Activated CD8-positive, alpha-beta memory T cell treated with anti-CD3 and anti-CD28 coated beads, Interleukin-2, amount 10 ng/mL, durations not matched to agents 7 days and 5 days (primary cell): ENCODE measurements at places on chromosomes 6 and 20.

- no peak for DNase-seq
These were observed 12.1 kb upstream of the RAMACL start for GRCh38 chr6:166598441-166599138.

DNA sequence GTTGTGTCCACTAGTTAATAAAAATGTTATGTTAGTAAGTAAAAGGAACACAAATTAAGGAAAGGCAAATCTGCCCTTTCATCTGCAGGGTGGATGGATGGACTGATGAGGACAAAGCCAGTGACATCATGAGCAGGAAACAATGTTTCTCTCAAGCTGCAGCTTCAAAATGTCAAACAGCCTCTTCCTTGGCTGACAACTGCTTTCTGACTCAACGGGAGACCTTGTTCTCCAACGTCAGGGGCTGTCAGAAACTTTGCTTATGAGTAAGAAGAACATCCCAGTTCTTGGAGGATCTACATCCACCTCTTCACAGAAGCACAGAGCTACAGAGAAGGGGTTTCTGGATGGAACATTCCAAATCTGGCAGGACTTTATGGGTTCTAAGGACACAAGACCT lies 6.0 kb downstream of the CST2 start:
- no peak for DNase-seq

- DNase-seq: peak; percentile 54
These were observed 26.8 kb downstream of the PPP1R14C start for GRCh38 chr6:150169609-150170008.

DNA sequence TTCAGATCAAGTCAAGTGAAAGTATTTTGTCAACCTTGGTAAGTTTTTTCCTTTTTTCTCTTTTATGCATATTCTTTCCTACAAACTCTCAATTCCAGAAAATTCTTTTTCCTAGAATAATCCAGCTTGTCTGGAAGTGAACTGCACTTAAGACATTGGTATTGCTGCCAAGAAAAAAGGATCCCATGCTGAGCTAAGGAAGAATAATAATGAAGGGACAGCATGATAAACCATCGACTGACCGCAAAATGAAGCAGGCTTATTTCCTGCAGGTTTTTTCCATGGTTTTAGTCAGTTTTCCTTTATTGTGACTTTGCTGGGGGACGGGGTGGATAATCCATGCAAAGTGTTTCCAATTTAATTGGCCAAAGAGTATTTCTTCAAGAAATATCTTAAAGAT lies 857.6 kb upstream of the SLC35B3 start:
- no peak for DNase-seq

GRCh38 chr20:5652626-5653553 lies 97.3 kb upstream of the SHLD1 start:
- DNase-seq: no peak

GRCh38 chr20:59131551-59132285 lies 31.9 kb upstream of the ZNF831 start:
- DNase-seq: no peak

DNA sequence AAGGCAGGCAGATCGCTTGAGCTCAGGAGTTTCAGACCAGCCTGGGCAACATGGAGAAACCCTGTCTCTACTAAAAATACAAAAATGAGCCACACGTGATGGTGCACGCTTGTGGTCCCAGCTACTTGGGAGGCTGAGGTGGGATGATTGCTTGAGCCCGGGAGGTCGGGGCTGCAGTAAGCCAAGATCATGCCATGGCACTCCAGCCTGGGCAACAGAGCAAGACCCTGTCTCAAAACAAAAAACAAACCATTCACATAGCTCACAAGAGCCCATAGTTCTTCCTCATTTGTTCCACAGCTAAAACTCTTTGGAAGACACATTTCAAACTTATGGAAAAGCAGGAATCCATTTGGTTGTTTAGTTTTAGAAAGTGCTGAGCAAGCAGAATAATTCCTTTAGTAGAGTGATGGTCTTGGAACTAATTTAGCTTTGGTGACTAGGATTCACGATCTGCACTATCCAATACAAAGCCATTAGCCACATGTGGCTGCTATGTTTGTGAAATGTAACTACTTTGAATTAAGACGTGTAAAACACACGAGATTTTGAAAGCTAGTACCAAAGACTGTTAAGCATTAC lies 4.1 kb downstream of the ZNFX1 start:
- no peak for DNase-seq

- DNase-seq: no peak
These were observed 49.9 kb downstream of the MRPL14 start for GRCh38 chr6:44077214-44077946.

DNA sequence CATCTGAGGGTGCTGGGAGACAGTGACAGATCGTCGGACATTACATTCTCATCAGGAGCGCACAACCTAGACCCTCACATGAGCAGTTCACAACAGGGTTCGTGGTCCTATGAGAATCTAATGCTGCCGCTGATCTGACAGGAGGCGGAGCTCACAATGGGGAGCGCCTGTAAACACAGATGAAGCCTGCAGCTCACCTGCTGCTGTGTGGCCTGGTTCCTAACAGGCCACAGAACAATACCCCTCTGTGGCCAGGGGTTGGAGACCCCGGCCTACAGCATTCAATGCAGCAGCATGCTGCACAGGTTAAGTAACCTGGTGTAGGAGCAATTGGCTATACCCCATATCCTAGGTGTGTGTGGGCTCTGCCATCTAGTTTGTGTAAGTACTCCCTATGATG lies 19.5 kb downstream of the ANKRD60 start:
- no peak for DNase-seq

GRCh38 chr6:166488076-166488685 lies 98.3 kb downstream of the RAMACL start:
- peak; percentile 88 for DNase-seq

DNA sequence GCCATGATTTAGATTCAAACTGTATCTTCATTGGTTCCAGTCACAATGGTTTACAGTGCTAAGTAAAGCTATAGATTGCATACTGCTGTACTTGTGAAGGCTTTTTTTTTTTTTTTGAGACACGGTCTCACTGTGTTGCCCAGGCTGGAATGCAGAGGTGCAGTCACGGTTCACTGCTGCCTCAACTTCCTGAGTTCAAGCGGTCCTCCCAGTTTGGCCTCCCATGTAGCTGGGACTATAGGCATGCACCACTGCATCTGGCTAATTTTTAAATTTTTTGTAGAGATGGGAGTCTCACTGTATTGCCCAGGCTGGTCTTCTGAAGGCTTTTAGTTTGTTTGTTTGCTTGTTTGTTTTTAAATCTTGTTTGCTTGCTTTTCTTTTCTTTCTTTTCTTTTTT lies 24.9 kb downstream of the ITCH start:
- DNase-seq: no peak

GRCh38 chr6:127205036-127205435 lies 61.6 kb upstream of the RNF146 start:
- no peak for DNase-seq

DNA sequence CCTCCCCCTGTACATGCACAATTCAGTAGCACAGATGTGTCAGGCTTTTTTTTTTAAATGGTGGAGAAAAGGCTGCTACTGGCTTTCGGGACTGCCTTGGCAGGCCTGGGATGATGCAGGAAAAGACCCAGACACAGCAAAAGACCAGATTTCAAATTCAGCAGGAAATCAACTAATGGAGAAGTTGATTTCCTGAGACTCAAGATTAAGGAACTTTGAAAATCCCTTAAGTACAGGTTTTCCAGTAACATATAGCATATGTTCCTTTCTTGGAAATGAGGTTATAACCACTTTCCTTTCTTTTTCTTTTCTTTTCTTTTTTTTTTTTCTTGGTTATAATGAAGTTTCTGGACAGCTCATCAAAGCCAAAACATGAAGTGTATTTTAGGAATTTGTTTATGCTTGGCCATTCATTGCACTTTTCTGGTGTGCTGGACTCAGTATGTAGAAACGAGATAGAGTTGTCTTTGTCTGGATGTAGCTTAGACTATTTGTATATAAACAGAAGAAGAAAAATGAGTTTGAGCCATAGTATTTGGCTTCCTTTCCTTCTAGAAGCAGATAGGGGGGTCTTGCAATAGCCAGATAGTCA lies 119.4 kb downstream of the SASH1 start:
- no peak for DNase-seq

DNA sequence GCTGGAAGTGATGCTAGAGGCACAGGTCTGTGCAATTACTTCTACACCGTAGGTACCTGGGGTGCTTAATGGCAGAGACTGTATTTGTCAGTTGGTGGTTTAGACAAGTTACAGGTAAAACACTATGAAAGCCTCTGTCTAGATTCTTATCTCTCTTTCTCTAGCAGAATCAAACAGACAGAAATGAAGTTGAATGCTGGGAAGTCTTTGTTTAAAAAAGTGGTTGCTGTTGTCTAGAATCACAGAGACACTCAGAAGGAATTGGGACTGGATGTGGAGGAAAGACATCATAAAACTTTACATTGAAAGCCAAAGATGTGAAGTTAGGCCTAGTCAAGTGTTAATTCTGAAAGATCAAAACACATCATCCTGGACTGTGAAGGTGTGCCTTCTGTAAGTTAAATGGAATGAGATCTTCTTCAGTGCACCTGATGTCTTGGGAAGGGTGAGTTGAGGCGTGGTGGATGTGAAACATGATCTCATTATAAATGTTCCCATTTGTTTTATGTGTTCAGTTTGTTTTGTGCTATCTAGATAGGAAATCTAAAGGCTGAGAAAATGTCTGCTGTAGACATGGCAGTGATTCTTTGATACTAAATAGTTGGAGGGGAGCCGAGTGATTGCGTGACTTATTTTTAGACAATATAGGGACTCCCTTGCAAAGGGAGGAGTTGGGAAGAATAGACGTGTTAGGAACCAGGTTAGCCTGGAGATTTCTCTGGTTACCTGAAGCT lies 290.2 kb downstream of the SOX4 start:
- DNase-seq: no peak

- peak; percentile 21 for DNase-seq
These were observed 112.6 kb downstream of the TMEM170B start for GRCh38 chr6:11650025-11650696.

GRCh38 chr6:158415666-158416065 lies 103.4 kb downstream of the TULP4 start:
- no peak for DNase-seq

DNA sequence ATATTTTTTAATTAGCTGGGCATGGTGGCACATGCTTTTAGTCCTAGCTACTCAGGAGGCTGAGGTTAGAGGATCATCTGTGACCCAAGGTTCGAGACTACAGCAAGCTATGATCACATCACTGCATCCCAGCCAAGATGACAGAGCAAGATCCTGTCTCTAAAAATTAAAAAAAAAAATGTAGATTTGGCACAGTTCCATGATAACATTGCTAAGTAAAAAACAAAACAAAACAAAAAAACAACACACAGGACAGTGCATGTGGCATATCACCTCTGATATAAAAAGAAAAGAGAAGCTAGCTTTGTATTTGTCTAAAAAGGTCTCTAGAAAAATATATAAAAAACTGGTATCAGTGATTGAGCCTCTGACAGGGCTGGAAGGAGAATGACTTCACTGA lies 24.6 kb downstream of the RNF24 start:
- no peak for DNase-seq

DNA sequence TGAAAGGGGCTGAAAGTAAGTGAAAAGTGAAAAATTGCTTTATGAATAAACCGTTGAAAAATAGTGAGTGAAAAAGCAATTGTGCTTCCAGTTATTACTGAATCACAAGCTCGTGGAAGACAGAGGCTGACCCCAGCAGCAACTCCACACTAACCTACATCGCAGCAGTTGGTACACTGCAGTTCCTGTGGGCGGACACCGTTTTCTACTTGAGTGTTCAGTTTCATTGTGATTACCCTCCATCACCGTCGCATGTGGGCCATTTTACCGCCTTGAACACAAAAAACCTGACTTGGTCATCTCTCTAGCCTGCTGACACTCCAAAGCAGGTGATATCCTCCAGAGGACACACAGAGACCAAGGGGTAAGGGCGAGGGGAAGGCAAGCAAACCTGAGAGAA lies 28.4 kb downstream of the PRDM1 start:
- DNase-seq: peak; percentile 91
